ENCODE measurements at places on chromosomes 2 and 18.

DNA sequence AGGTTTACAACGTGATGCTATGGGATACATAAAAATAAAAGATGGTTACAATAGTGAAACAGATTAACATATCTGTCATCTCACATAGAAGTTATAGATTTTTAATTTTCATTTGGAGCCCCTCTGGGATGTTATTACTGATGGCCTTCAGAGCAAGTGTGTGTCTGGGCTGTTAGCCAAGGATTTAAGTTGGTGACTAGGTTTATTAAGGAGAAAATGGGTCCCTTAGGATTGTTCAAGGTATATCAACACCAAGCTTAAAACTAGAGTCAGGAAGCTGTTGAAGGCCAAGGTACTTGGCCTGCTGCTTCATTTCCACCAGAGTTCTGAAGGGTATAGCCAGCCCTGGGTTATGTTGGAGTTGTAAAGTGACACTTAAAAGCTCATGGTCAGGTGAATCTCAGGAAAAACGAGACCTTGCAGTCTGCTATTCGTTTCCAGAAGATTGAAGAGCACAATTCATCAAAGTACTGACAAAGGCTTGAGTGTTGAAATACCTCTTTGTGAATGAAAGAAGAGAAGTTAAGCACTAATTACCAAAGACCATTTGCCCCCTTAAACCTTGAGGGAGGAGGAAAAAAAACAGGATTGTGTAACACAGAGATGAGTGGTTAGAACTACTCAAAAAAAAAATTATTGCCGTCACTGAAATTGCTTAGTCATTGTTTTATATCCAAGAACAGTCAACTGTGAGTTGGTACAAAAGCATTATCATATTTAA is 48.4 kb downstream of the MAP2 start:
- DNase-seq = peak; percentile 22

DNA sequence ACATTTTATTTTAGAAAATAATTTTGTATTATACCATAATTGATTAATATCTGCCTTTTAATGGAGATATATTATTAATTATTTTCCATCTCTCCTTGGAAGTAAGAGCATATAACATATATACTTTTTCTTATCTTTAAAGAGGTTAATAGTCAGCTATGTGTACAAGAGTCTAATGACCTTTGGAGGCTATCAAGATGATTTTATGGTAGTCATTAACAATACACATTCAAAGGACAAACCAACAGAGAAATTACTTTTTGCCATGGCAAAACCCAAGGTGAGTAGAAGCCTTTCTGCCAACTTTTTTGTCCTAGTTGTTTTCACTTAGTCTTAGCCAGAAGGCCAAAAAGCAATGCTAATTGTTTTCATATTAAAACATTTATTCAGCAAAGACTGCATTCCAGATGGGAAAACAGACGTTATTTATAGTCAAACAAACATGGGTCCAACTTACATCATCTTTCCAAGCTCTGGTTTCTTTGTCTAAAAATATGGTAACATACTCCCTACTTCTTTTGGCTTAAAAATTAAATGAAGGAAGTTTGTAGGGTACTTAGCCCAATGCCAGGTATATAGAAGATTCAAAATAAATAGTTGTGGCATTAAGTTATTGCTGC is 9.6 kb upstream of the DYNC2LI1 start:
- no peak for DNase-seq

DNA sequence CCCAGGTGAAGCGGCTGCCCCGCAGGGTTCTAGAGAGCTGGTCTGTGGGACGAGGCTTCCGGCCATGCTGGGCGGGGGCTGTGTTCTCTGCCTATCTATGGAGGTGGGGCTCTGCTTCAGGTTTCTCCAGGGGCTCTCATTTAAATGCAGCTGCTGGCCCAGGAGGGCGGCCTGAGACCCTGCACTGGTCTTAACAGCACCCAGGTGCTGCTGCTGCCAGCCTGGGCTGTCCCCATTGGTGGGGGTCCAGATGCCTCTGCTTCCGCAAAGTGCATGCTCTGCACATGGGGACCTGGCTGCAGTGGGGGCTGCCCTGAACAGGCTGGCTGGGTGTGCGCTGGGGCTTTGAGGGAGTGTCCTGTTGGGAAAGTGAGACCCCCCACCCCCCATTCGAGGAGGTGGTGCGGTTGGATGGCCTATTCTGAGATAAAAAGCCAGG is 29.7 kb upstream of the ALLC start:
- DNase-seq = no peak

DNA sequence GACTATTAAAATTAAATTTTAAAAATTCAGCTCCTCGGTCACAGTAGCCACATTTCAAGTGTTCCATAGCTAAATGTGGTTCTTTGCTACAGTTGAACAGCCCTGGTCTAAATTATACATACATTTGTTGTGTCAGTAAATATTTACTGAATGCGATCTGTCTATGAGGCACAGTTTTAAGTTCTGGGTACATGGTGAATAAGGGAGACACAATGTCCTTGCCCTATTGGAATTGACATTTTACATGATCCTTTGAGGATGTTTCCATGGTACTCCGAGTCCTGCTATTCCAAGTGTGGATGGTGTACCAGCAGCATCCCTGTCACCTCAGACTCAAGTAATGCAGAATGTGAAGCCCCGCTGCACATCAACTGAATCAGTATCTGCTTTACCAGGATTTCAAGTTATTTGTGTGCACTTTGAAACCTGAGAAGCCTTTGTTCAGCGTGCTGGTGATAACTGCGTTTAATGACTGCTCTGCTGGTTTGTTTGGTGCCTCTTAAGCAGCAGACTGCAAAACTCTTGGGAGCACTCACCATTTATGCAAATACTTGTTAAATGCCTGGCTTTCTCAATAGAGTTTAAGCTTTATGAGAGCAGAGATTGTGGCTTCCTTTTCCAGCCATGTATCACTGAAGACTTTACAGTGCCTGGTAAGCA is 1.5 kb downstream of the GALNT1 start:
- DNase-seq = no peak

DNA sequence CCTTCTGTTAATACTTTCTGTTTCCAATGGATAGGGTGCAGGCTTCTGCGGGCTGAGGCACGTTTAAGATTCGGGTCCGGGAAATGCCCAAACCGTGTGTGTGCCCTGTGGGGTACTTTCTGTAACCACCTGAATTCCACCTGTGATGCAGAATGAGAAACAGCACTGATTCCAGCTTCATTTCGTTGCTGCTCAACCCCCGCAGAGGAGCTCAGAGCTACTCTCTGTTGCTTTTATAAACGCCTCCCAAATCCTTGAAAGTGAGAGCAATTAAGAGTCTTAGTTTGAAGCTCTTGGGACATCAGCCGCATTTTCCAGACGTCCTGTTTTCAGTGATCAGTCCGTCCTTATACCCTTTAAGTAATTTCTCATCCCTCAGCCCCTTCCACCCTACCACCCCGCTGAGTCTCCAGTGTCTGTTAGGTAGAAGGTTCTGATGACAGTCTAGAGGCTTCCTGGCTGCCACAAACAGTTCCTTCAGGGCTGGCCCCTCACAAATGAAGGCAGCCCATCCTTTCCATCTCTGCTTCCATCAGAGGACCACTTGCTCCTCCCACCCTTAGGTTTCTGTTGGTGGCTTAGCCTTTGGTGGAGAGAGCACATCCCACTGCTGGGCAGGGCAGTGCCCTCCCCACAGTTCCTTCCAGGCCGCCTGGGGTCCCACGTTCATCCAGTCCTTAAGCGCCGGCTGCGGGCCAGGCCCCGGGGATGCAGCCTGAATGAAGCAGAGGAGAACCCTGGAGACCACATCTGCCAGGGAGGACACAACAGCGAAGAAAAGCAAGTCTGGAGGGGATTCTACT is 230.1 kb downstream of the SEPTIN10 start:
- DNase-seq = no peak

- no peak for DNase-seq
Observed at GRCh38 chr2:105760639-105761337, 16.1 kb downstream of the NCK2 start.

DNA sequence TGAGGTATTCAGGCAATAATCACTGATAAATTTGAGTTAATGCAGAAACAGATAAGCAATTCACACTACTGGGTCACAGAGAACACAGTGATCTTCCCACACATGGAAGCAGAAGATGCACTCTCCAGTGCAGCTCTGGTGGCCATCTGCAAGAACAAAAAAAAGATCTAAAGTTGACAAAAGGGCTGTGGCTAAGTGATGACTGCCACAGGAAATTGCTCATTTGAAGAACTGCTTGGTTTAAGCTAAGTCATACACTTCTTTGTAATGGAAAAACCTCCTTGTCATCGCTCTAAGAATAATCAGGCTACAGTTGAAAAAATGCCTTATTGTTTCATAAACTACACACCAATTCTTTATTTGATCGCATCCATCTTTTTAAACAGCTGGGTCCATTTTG is 115.1 kb downstream of the DTNB start:
- DNase-seq = peak; percentile 67

GRCh38 chr2:8248623-8248957 is 433.3 kb upstream of the ID2 start:
- no peak for DNase-seq

GRCh38 chr18:7514796-7515440 is 52.2 kb upstream of the PTPRM start:
- DNase-seq = no peak

DNA sequence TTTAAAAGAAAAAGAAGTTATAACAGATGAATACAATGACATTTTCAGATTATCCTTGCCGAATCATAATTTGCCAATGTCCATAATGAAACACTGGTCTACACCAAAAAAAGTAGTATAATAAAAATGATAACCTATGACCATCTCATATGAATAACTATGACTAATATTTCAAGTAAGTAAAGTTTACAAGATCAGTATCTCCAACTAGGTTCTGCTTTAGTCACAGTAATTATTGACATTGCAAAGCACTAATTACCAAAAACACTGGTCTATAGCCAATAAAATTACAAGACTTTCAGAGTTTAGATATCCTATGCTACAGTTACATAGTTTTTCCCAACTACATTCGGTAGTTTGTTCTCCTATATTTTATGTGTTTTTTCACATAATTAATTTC is 136.7 kb downstream of the MEMO1 start:
- no peak for DNase-seq
